ENCODE measurements at places on chromosomes 6 and 20.

DNA sequence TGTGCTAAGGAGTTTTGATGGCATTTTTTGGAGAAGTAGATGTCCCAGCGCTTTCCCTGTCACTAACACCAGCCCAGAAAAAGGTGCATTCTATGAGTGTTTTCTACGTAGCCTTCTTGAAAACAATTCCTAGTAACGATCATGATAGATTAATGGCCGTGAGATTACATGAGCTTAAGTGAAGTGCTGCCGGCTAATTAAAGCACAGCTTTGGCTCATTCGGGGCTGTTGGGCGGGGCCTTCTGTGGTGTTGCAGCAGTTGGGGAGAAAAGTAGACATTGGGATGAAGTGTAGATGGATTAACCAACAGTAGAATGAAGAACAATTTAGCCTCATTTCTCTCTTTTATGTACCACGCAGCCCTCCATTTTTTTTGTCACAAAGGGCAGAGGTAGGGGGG, 20.8 kb upstream of the TRAF3IP2 start:
- no peak for DNase-seq

- DNase-seq = no peak
These were observed 23.1 kb downstream of the OTOR start for GRCh38 chr20:16771213-16771612.

DNA sequence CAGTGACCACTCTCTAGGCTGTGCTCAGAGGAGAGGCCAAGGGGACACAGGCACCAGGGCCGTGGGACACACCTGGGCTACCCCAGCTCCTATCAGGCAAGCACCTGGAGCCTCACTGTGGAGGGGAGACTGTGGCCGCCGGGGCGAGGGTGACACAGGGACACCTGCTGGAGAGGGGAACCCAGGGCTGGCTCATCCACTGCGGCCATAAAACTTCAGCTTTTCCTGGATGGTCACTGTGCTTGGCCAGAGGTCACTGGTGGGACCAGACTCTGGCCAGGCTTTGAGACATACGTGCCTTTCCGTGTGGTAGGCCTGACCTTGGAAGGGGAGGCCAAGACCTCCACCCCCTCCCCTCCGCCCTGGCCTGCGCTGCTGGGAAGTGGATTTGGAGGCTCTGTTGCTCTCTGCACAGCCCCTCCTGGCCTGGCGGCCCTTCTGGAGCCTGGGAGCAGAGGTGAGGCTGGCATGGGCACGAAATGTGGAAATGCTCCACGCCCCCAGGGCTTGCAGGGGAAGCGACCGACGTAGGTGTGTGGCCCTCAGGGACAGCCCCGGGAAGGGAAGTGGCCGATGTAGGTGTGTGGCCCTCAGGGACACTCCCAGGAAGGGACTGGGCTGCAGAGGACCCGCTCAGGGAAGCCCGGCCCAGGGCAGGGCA, 42.9 kb upstream of the BHLHE23 start:
- DNase-seq = no peak

GRCh38 chr6:37016995-37017394, 11.5 kb downstream of the FGD2 start:
- no peak for DNase-seq

- DNase-seq = no peak
These were observed 32.9 kb downstream of the FRK start for GRCh38 chr6:116027801-116028200.

DNA sequence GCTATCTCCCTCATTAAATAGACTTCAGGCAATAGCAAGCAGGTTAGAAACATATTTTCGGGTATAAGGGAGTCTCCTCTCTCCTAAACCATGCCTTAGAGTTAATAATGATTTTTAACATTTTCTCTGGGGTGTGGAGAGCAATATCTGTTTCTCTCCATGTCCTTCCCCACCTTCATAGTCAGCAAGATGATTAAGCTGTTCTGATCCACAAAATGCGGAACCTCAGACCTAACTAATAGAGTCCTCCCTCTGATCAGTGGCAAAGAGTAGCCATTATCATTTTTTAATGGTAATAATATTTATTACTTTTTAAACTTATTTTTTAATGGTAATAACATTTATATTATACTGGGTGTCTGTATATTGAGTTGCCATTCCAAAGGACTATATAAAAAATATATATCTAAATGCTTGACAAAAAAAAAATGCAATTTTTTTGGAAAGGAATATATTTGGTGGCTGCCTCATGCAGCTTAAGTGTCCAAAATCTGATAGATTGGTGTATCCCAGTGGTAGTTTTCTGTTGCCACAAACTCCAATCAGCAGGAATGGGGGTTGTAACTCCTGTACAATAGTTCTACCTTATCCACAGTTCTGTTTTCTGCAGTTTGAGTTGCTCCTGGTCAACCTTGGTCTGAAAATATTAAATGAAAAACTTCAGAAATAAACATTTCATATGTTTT, 14.0 kb upstream of the BTN3A2 start:
- DNase-seq = no peak

DNA sequence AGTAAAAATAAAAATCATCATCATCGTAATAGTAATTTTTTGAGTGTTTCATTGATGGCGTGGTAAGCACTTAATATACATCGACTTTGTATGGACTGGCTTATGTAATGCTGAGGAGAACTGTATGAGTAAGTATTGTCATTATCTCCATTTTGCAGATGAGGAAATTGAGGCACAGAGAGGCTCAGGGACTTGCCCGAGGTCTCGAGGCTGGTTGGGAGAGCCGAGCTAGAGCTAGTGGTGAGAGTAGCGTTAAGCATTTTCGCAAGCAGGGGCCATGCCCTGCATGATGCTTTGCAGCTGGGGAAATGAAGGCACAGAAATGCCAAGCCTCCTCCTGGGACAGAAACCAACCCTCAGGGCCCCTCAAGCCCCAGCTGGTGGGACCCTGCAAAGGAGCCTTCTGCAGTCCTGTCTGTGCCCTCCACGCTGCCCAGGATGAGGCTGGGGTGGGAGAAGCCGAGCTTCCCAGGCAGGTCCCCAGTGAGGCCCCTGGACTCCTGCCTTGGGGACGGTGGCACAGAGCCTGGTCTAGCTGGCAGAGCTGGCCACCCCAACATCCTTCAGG, 31.1 kb upstream of the STX16 start:
- no peak for DNase-seq

GRCh38 chr6:6482256-6482655, 106.3 kb upstream of the LY86 start:
- no peak for DNase-seq

DNA sequence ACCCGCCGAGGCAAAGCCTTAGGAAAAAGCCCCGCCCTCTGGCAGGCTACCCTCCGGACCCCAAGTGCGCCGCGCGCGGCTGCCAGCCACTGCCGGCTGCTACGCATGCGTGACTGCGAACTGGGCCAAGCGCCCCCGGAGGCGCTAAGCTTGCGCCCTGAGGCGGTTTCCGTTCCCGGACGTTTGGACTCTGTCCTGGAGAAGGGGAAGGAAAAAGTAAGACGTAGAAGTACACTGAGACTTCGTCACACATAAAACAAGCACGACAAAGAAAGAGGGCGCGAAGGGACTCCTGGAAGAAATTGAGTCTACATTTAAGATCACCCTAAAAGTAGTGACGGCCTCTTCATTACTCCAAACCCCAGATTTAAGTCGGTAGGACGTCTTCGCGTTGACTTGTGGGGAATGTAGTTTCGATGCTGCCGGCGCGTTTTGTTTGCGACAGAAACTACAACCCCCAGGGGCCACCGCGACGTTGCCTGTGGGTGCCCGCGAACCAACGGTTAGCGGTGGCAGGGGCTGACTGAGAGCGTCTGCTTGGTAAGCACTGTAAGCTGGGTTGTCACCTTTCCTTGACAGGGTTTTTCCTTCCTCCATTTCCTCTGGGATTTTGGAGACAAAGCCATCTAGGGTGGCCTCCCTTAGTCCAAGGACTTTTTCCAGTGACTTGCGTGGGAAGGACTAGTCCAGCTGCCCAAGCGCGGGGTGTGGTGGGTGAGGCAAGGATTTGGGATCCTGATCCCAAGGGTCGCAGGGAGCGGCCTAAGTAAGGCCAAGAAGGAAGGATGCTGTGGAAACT, at the start of gene CEP57L1:
Gene CEP57L1 (plus strand): TSS at position 472 of the 799 bp plus-strand sequence. CDS start 49,715 bp downstream, outside the sequence.
- peak; percentile 99 for DNase-seq

Data from trophoblast cell (in vitro differentiated cells and primary cell).